ENCODE measurements at places on chromosomes 5 and 9. TPM values are rescaled to one million over a fixed set of nuclear protein-coding genes. Genes with fewer than 3 reads are reported as not detected.

The ERAP2 gene
- 9.6 TPM for total RNA-seq

The POLR1E gene
- total RNA-seq: 29.1 TPM

The MOB3B gene
- 0.25 TPM for total RNA-seq

The IFNK gene
- not detected for total RNA-seq

The NR2F1 gene
- 20.5 TPM for total RNA-seq

The SLC6A7 gene
- total RNA-seq: not detected

The ENTPD2 gene
- total RNA-seq: not detected

The PTRH1 gene
- 17.2 TPM for total RNA-seq

The CCNJL gene
- total RNA-seq: 0.82 TPM

The FAM120A gene
- total RNA-seq: 116 TPM

The GRIN3A gene
- total RNA-seq: 0.09 TPM

The FOXD1 gene
- 0.74 TPM for total RNA-seq

Measured in fibroblast of the aortic adventitia (primary cell).